ENCODE measurements at places on chromosomes 4 and X.

GRCh38 chr4:151905197-151905596 lies 144.4 kb upstream of the GATB start:
- no peak for DNase-seq

DNA sequence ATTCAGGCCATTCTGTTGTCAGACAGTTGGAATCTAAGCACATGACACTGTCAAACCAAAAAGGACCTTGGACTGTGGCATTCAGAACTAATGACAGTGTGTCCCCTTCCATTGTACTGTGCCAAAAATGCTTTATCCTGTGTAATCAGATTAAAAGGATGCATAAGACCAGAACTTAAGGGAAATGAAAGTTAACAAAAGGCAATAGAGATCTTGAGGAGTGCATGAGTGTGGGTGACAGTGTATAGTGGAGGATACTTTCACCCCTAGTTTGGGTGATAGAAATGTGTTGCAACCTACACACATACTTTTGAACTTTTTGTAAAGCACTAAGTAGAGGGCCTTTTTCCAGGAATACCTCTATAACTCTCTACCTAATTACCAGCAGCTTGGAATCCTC lies 4.5 kb downstream of the CYSLTR1 start:
- DNase-seq = no peak

- DNase-seq = no peak
These were observed 73.1 kb downstream of the WFS1 start for GRCh38 chr4:6342530-6343293.

- DNase-seq = no peak
These were observed 198.1 kb upstream of the UGT8 start for GRCh38 chr4:114400531-114400930.

DNA sequence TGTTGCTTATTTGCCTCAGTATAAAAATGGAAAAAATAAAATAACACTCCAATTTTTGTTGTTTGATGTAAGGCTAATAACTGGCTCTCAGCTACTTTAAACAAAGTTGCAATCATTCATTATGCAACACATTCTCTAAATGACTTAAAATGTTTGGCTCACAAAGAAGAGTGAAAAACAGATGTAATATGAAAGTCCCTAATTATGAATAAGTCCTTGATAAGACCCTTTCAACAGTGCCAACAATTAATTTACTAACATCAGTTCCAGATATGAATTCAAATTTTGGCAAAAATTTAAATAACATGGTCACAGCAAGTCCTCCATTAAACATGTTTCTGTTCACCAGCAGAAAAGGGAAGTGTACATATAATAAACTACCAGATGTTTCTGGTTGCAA lies 69.8 kb downstream of the PAPSS1 start:
- DNase-seq = no peak

- DNase-seq = no peak
These were observed 50.6 kb upstream of the MAN2B2 start for GRCh38 chr4:6524436-6524835.

- no peak for DNase-seq
These were observed 9.6 kb upstream of the OTUD4 start for GRCh38 chr4:145189981-145190380.

DNA sequence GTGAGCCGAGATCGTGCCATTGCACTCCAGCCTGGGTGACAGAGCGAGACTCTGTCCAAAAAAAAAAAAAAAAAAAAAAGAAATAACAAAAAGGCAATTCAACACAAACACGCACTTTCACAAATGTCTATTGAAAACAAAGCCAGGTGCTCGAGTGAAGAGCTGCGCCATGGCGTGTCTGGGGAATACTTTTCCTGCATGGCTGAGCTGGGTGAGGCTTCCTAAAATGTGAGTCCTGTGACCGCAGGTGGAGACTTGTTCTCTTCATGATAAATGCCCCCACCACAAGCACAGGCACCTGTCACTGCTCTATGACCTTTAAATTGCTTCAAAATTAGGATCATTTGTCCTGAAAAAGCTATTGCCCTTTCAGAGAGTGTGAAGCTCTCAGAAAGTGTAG lies 4.0 kb upstream of the ABLIM2 start:
- DNase-seq = no peak

DNA sequence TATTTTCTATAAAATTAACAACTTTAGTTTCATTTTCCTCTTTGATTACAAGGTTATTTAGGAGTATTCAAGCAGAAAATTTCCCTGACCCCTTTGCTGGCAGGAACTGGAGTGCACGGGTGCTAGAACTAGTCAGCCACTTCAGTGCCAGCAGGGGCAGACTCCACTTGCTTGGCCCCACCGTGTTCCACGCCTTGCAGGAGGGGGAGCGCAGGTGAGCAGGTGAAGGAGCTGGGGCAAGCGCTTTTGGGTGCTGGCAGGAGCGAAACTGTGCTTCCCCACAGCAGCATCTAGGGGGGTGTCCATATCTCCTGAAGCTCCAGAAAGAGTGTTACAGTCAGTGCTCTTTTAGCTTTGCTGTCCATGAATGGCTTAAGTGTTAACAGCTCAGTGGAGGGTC lies 45.5 kb downstream of the MID2 start:
- DNase-seq = no peak

- no peak for DNase-seq
These were observed 39.8 kb downstream of the SPCS3 start for GRCh38 chr4:176359590-176359989.

DNA sequence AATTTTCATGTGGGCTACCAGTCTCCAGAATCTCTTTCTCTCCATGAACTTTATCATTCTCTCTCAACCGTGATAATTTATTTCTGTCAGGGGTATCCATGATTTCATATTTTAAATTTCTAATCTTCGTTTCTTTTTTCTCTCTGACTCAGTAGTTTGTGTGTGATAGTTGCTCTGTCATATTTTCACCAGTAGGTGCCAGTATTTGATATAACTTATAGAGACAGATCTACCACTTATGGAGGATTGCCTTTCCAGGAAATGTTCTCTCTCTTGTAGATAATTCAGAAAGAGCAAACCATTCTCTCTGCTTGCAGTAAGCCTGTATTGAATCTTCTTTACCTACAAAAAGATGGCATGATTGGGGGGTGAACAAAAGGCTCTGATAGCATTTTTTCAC lies 79.3 kb upstream of the DYNLT3 start:
- DNase-seq = no peak

- no peak for DNase-seq
These were observed 123.8 kb downstream of the ELOVL6 start for GRCh38 chr4:110074570-110074969.

- DNase-seq = no peak
These were observed 17.1 kb downstream of the DAPP1 start for GRCh38 chr4:99833756-99834155.

GRCh38 chr4:53573696-53574095 lies 17.6 kb downstream of the LNX1 start:
- DNase-seq = no peak

DNA sequence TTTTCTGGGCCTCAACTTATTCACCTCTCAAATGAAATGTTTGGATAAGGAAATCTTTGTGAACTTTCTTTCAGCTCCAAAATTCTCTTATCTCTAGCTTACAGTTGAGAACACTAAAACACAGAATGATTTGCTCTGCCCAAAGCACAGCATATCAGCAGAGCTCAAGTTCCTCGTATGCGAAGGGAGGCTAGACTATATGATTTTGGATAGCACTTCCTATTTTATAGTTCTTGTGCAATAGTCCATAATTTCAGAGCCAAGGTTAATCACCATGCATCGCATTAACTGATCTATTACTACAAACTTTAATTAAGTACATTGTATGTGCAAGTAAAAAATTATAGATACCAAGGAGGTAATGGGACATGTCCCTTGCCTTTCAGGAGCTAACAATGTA lies 27.0 kb upstream of the KLHL13 start:
- DNase-seq = no peak

- DNase-seq = no peak
These were observed 837.6 kb downstream of the PDHA2 start for GRCh38 chr4:96677499-96677898.

GRCh38 chr4:153469031-153469430 lies 2.9 kb downstream of the TMEM131L start:
- no peak for DNase-seq

DNA sequence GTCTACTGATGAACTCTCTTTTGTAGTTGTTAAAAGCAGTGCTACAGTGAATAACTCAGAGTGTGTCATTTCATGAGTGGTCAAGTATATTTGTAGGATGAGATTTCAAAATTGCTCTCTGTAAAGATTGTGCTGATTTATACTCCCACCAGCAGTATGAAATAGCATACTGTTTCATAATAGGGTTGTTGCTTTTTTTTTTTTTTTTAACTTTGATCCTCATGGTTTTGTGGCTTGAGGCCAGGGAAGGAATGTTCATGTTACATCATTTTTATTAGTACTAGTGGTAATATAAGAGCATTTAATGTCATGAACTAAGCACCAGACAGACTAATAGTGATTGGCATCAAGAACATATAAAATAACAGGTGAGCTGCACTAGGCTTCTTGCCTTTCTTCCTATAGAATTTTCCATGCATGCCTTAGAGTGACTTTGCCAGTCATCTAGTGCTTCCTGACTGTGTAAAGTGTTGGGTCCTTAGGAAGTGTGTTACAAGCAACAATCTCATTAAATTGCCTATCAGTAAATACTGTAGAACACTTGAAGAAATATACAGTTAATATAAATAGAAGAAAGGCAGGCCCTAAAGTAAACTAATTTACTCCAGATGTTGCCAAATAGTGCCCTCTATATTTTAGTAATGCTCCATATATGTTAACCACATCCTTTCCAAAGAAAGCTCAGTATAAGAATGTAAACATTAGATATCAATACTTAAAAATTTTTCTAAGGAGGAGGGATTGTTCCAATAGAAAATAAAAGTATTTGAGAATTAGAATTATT lies 38.6 kb upstream of the MSMO1 start:
- DNase-seq = no peak

DNA sequence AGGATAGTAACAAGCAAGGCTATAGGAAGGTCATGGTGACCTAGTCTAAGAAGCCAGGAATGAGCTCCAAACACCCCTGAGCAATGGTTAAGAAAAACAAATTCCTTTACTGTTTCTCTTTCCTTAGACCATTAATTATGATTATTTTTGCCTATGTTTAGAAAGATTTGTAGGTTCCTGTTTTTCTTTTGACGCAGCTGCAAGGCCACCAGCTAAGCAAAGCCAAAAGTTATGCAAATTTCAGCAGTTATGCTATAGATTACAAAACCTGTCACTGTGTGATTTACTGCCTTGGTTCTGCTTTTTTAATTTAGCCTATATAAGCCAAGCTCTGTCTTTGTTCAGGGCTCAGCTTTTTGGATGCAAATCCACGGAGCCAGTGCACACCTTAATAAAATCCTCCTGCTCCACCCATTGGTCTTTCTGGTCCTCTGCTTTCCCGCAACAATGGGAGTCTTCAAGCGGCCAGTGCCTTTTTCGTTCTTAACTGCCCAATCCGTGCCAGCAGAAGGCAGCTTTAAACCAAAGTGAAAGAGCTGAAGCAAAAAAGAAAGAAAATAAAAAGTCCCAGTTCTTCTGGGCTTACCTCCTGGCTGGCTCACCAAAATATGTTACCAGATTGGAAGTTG lies 1.4 kb upstream of the CEP135 start:
- no peak for DNase-seq

DNA sequence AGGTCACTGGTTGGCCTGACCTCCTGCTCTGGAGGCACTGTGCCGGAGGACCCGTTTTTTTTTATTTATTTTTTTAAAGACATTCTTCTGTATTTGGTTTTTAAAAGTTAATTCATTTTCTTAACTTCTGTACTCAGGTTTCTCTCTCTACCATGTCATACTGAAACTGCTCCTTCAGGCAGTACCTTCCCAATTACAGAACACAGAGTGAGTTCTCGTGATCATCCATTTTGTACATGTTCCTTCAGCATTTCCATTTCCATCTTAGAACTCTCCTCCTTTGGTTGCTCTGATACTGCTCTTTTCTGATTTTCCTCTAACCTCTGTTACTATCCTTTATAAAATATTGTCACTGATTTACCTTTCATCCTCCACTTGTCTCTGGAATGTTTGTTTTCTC lies 17.9 kb downstream of the UBE2K start:
- no peak for DNase-seq

- no peak for DNase-seq
These were observed 45.6 kb upstream of the FAM9C start for GRCh38 chrX:13090027-13090338.

DNA sequence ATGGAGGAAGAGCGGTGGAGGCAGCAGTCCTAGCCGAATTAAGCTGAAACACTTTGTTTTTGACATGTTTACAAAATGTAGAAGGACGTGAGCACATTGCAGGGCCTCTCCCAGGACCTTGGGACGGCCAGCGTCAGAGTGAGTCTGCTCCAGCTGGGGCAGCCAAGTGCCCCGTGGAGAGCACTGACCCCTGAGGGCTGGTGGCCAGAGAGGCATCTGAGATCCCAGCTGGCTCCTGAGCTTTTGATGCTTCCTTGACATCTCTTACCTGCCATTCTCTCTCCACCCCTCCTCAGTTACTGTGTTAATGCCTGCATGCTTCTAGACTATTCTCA lies 24.7 kb downstream of the NAT8L start:
- DNase-seq = no peak

- DNase-seq = no peak
These were observed 136.0 kb downstream of the GUCY2F start for GRCh38 chrX:109345856-109346255.

DNA sequence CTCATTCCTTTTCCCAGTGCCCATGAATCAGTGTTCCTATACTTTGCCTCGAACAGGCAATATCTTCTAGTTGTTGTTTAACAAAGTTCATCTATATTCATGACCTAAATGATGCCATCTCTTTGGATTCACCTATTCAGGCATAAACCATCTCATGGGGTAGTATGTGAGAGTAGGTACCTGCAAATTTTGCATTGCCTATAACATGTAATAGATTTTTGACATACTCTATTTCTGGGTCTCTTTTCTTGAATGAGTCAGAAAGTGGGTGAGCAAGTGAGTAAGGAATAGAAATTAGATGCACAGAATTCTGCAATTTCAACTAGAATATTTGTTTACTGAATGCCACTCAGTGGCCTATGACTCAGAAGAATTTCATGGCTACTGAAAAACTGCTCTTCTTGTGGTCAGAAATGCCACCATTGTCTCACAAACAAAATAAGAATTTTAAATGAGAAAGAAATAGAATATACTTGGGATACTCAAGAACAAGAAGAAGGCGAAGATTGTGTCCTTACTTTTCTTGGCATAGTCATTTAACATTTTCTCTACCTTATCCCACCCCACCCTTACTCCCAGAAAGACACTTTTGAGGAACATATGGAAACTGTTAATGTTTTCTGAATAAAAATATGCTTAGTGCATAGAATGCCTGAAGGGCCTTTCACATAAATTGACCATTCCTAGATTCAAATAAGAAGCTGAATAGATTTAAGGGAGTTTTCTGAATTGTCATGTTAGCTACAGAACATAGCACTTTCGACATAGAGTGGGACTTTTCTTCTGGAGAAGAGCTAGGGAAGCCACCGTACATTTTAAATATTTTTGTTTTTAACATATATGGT lies 86.8 kb downstream of the HHIP start:
- no peak for DNase-seq

DNA sequence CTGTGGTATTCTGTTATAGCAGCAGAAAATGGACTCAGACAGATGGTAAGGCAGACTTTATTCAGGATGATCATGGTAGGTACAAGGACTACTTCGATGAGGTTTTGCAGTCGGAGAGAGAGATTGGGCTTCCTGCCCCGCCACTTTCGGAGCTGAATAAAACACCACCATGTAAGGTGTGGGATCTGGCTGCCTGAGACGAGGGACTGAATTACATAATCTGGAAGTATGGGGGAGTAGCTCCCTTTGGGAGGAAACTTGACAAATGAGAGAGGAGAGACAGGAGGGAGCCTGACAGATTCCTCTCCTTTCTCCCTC lies 255.5 kb upstream of the GATB start:
- no peak for DNase-seq
